Stimulated activated CD4-positive, alpha-beta T cell treated with anti-CD3 and anti-CD28 coated beads, Interleukin-1b, Interleukin-23, amount 100 ng/mL, for 4 hours (primary cell): ENCODE measurements at places on chromosomes 7 and 10.

DNA sequence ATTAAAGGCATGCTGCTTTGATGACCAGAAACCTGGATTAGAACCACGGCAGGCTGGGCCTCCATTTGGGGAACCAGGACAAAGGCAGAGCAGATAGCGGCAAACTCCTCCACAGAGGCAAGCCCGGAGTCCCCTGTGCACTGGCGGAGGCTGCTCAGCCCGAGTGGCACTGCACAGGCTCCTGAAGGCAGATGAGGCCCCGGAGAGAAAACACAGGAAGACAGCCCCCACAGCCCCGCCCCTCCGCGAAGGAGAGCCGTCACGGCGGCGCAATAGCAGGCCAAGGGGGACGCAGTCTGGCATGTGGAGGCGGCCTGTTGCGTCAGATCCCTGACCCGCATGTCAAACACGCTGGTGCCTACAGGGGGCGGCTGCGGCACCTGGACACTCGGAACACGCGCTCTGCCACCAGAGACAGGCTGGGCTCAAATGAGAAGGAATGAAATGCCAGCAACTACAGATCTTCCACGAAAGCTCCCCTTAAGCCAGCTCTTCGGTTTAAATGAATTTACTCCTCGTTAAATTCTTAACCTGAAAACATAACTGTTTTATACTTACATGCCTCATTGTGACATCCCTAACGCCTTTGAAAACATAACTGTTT lies 128.5 kb downstream of the MAD1L1 start:
- peak; percentile 42 for DNase-seq

DNA sequence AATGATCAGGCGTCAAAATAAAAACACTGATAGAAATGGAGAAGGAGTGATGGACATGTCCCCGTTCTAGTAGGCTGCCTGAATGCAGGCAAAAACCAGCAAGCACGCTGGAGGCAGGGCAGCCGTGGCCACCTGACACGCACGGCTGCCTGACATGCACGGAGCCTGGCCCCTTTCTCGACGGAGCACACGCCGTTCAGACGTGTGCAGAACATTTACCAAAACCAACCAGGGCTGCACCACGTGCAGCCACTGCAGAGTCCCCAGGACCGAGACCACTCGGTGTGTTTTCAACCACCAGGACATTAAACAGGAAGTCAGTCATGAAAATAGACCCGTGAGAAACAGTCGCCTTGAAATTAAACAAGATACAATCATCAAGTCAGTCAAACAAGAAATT lies 61.9 kb upstream of the NKX6-2 start:
- no peak for DNase-seq

DNA sequence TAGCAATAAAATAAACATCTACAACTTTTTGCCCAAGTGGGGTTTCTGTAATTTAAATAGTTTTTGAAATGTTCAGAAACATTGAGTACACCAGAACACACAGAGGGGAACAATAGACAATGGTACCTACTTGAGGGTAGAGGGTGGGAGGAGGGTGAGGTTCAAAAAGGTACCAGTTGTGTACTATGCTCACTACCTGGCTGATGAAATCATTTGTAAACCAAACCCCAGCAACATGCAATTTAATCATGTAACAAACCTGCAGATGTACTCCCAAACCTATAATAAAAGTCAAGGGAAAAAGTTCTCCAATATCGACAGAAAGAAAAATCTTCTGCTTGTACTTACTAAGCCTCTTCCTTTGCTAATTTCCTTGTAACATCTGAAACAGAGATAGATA lies 4.2 kb upstream of the TES start:
- DNase-seq = no peak

DNA sequence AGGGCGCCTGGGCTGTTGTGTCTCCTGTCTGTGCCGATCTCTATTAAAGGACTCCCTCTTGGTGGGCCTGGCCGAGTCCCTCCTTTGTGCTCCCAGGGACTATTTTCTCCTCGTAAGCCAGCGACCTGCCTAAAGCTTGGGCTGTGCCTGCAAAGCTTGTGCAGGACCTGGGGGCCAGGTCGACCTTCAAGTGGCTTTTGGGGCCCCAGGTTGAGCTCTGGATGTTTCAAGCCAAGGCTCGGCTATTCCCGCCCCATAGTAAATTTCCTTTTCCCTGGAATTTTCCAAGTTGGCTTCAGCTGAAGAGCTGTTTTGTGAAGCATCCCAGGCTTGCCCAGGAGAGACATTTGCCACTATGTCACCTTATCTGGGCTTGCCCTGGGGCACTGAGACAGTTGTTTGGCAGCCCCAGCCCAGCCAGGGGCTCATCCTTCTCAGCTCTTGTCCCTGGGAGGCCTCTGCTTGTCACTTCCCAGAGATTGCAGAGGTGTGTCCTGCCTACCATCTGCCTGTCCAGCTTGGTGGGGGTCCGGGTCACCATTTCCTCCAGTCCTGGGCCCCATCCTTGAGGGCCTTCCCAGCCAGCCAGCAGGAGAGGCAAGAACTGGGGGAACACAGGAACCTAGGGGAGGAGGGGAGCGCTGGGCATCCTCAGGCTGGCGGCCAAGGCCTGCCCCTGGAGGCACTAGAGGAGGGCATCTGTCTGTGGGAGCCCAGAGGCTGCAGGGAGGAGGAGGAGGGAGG lies 20.2 kb downstream of the ZMIZ2 start:
- no peak for DNase-seq

GRCh38 chr10:83515001-83515400 lies 624.3 kb upstream of the GHITM start:
- no peak for DNase-seq

DNA sequence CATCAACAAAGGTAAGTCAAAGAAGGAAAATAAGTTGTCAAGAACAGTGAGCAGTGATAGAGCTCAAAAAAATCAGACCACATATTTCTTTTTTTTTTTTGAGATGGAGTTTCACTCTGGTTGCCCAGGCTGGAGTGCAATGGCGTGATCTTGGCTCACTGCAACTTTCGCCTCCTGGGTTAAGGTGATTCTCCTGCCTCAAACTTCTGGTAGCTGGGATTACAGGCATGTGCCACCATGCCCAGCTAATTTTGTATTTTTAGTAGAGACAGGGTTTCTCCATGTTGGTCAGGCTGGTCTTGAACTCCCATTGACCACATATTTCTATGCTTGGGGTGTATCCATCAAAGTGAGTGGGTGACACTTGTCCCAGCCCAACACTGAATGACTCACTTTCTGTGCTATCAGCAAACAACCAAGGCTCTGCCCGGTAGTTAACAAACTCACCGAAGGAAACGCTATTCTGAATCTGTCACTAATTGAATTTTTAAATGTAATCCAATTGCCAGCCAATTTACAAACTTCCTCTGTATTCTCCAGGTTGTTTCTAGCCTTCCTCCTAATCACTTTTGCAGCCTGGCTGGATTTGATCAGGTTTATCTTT lies 19.6 kb upstream of the SMNDC1 start:
- DNase-seq = no peak

GRCh38 chr10:79505829-79506228 lies 6.5 kb upstream of the EIF5AL1 start:
- DNase-seq = no peak

DNA sequence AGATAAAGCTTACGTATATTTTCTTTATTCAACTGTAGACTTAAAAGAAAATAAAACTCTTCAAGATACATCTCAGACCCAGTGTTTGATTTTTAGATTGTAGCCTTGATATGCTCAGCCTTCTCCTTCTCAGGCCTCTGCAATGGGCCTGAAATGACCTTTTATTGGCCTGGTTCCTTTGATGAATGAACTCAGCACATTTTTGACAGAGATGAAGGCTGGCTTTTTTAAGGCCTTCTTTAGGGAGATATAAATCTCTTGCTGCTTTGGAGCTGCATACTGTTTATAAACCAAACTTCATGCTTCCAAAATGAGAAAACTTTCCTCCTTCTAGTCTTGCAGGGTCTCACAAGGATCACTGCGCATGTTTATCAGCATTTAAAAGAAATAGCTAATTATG lies 1049.8 kb downstream of the LRMDA start:
- DNase-seq = no peak

DNA sequence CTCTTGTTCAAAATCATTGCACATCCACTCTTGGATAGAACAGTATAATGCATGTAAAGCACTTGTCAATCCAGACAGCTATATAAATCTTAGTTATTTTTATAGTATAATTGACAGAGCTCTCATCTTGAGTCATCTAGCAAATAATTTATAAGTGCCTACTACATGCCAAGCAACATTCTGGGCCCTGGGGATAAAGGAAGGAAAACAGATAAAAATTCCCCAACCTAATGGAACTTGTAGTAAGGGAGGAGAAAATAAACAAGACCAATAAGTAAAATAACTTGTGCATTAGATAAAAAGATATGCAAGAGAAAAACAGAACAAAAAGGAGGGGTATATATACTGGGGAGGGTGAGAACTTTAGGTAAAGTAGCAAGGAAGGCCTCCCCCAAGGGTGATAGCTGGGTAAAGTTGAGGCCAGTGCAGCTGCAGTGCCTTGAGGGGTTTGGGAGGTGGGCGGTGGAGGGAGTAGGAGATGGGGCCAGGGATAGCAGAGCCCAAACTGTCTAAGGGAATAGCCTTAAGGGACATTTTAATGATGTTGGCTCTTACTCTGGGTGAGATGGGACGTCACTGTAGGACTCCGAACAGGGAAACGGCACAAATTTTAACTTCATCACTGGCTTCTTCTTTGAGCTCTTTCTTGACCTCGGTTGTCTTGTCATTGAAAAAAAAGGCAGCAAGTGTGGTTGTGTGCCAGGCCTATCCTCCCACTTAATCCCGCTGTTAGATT lies 79.3 kb upstream of the SEC61G start:
- no peak for DNase-seq

DNA sequence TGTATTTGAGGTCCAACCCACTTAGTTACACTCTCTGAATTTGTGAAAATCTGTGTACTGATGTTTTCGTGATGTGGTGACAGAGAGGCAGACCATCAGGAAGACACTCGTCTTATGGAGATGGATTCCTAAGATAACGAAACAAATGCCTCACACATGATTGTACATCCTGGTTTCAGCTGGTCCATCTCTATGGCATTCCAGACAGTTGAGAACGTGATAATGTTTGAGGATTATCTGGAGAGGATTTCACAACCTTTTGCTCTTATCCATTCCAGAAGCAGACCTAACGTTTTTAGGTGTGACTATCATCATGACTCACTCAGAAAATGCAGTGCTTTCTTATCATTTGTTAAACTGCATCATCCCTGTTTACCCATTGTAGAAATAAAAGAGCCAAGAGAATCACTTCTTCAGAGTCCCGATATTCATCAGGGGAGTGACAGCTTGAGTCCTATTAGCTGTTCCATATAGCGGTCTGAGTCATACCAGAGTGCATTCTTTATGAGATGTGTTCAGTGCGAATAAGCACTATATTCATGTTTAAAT lies 74.5 kb downstream of the BMPER start:
- DNase-seq = no peak

DNA sequence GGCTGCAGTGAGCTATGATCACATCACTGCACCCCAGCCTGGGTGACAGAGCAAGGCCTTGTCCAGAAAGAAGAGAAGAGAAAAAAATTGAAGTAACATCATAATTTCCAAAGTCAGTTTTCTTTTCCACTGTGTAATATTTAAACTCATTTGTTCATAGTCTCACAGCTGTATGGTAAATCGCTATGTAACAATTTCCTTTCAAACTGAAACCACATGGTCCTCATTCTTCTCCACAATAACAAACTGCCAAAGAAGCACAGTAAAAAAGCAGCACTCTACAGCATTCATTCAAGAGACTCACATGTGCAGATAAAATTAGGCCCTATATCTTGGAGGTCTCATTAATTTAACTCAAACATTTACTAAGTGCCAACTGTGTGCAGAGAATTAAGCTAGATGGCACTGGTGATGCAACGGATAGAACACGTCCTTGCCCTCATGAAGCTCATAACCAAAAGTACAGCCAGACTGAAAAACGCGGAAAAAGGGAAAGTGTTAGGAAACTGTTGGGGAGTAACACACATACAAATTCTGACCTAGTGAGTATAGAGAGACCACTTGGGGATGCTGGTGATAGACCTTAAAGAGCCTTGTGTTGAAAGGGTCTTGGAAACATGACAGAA lies 174.0 kb upstream of the KCTD7 start:
- DNase-seq = no peak
